Suppressor macrophage treated with lipopolysaccharide for 4 hours (primary cell): ENCODE measurements at places on chromosomes 4 and X.

GRCh38 chrX:41009850-41010846 is 75.1 kb upstream of the USP9X start:
- DNase-seq: peak; percentile 87

DNA sequence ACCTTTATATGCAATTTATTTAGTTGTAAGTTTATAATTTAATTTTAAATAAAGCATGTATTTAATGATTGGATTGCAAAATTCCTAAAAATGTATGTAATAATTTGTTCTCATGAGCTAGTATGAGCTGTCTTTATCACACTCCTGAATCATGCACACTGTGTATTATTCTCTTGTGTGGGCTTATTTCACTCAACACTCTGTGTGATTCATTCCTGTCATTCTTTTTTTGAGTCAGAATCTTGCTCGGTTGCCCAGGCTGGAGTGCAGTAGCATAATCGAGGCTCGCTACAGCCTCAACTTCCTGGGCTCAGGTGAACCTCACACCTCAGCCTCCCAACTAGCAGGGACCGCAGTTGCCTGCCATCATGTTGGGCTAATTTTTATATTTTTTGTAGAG is 123.1 kb upstream of the SLC34A2 start:
- no peak for DNase-seq

DNA sequence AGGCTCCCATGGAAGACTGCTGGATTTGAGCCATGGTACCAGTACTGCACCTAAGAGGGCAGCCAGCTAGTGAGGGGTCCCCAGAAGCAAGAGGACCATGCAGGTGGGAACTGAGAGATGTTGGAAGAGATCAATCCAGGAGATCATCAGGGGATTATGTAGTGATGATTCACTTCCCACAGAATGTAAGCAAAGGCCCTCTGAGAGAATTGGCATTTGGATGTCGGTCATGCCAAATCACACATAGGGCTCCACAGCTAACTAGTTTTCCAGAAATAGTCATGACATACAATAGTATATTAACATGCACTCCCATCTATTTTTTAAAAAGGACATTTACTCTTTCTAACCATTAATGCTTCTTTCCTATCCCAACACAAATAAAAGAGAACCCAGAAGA is 112.5 kb downstream of the RASGEF1B start:
- DNase-seq: no peak

DNA sequence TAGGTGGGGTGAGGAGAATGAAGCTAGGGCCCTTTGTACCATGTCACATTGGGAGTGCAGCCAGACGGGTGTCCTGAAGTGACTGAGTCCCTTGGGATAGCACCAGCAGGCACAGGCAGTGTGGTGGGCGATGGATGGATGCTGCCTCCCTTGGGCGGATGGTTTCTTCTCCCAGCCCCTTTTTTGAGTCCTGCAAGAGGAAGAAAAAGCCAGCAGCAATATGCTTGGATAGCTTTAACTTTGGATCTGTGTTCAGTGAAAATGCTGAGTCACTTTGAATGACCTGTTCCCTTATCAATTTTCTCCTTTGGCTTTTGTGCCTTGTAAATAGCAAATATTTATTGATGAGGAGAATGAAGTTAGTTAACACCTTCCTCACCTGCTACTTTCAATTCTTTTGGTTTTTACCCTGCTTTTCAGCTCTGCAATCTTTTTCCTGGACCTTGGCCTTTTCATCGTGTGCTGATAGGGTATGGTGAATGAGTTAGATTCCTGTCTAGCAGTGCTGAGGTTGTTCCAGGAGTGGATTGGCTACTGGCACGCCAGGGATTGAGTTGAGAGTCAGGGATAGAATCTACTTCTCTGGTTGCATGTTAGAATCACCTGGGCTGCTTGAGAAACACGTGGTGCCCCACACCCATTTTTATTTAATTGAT is 10.2 kb downstream of the DCUN1D4 start:
- DNase-seq: no peak

DNA sequence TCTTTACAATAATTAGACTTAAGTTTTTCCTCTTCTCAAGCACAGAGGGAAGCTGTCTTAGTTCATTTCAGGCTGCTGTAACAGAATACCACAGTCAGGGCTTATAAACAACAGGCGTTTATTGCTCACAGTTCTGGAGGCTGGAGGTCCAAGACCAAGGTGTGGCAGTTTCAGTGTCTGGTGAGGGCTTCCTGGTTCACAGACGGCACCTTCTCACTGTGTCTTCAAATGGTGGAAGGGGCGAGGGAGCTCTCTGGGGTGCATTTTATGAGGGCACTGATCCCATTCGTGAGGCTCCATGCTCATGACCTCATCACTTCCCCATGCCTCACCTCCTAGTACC is 115.7 kb upstream of the MXRA5 start:
- DNase-seq: no peak

- no peak for DNase-seq
Measured at GRCh38 chrX:153533091-153533490, 15.6 kb downstream of the ATP2B3 start.

GRCh38 chrX:39397561-39398199 is 596.4 kb downstream of the MID1IP1 start:
- no peak for DNase-seq

DNA sequence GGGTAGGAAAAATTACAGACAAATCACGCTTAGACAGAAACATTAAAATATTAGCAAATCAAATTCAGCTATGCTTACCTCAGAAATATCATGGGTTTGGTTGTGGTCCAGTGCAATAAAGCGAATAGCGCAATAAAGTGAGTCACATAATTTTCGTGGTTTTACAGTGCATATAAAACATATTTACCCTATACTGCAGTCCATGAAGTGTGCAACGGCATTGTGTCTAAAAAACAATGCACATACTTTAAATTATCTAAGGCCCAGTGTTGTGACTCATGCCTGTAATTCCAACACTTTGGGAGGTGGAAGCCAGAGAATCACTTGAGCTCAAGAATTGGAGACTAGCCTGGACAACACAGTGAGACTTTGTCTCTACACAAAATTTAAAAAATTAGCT is 195.7 kb upstream of the IL1RAPL1 start:
- no peak for DNase-seq

- no peak for DNase-seq
Measured at GRCh38 chrX:12372111-12372510, 233.8 kb downstream of the FRMPD4 start.

- DNase-seq: no peak
Measured at GRCh38 chr4:182653596-182653995, 263.6 kb downstream of the DCTD start.

GRCh38 chrX:133497356-133497755 is 82.1 kb upstream of the GPC4 start:
- DNase-seq: no peak

DNA sequence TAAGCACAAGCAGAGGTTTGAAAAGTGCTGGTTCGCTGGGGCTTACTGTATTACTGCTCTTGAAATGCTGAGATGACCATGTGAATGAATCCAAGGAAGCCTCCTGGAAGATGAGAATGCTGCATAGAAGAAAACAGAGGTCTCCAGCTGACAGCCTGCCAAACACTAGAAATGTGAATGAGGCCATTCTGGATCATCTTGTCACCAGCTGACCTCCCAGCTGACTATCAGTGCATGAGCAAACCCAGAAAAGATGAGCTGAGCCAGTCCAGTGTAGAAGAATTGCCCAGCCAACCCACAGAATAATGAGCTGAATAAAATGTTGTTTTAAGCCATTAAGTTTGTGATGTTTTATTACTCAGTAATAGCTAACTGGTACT is 49.1 kb upstream of the DYNLT3 start:
- no peak for DNase-seq
